ENCODE measurements at places on chromosomes 6 and 20.

- no peak for DNase-seq
These were observed at the start of gene HLA-DRB5 for GRCh38 chr6:32529697-32530430. Gene HLA-DRB5, minus strand, starts transcription at chr6:32530287. Its CDS starts 63 bp downstream, at chr6:32530224.

DNA sequence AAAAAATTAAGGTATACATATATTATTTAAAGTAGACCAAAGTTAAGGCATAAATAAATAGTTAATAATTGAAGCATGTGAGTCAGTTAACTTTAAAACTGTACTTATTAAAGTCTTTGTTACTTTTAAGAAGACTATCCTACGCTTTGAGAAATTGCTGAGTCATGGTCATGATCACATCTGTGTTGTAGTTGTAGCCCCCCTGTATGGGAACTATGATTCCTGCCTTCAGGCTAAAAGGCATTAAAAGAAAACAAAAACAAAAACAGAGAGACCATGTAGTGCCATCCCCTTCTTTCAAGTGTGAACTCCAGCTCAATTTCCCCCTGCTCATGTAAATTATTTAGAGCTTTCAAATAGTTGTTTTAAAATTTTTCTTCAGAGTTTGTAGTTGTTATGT is 123.4 kb downstream of the FLRT3 start:
- DNase-seq, result no peak

DNA sequence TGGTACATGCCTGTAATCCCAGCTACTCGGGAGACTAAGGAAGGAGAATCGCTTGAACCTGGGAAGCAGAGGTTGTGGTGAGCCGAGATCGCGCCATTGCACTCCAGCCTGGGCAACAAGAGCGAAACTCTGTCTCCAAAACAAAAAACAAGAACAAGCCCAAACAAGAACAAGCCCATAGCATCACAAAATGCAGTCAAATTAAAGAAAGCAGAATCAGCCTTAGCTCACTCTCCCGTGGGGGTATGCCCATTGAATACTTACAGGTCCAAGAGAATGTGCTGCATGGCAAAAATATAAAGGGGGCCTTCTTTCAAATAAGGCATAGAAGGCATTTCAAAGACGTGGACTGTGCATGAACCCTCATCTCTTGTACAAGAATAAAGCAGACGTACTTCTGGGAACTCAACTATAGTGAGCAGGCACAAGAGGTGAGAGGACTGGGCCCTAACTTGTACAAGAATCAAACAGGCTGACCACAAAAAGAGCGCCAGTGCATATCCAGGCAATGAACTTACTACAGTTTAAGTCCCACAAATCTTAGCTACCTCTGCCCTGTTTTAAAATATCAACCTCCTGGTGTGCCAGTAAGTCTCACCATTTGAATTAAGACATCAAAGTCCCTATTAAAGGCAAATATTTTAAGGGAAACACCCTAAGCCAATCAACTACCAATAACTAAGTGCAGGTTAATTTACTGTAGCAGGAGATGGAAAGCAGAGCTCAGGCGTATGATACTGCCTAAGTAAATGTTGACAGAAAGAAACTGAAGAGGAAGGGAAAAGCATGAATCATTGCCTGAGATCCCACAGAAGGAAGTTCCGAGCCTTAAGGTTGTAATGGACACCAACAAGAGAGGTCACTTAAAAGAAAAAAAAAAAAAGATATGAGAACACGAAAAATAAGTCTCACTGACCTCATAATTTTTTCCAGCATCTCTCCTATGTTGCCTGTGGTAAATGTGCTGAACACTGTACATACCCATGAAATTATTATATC is 37.4 kb downstream of the TOMM6 start:
- DNase-seq, result no peak

DNA sequence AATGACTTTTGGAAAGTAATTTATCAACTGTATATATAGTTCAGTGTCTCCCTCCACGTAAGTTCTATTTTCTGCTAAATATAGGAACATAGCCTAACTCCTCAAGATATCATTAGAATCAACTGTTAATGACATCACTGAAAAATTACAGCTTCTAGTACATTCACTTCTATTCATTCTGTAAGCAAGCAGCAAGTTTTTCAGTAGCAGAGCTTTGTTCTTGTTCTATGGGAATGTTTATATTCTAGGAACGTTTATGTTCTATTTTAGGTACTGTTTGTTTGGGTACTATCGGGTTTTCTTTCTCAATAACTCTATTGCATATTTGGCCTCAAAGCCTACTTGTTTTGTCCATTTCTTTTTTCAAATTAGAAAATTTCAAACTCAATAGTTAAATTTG is 525.6 kb downstream of the EPHA7 start:
- DNase-seq, result no peak

All from stimulated activated CD4-positive, alpha-beta T cell treated with anti-CD3 and anti-CD28 coated beads, Interleukin-1b, Interleukin-23, amount 100 ng/mL, for 1 hour (primary cell).